Peyer's patch (tissue), 4 donors: ENCODE measurements at places on chromosomes 3 and 15. TPM values are rescaled to one million over a fixed set of nuclear protein-coding genes. Genes with fewer than 3 reads are reported as not detected.

CYP19A1 gene
- total RNA-seq = 0.83 TPM

RPL29 gene
- total RNA-seq = 703 TPM

ITIH3 gene
- 3.6 TPM for total RNA-seq

- no peak for DNase-seq
- H3K4me1 ChIP-seq = peaks cover 32% of the 10 kb centered on the region
- no peaks in the 10 kb centered on the region for H3K27me3 ChIP-seq
- H3K4me3 ChIP-seq = no peak overlapping the region
- H3K27ac ChIP-seq = no peak overlapping the region
Measured at GRCh38 chr3:12932754-12933153, 91.4 kb upstream of the RPL32 start.

- H3K36me3 ChIP-seq = no peaks in the 10 kb centered on the region
- no peaks in the 10 kb centered on the region for H3K27me3 ChIP-seq
- no peaks in the 10 kb centered on the region for H3K4me1 ChIP-seq
- DNase-seq = no peak
- H3K4me3 ChIP-seq = no peak overlapping the region
Measured at GRCh38 chr3:171206283-171206682, 179.8 kb upstream of the SLC2A2 start.

DNA sequence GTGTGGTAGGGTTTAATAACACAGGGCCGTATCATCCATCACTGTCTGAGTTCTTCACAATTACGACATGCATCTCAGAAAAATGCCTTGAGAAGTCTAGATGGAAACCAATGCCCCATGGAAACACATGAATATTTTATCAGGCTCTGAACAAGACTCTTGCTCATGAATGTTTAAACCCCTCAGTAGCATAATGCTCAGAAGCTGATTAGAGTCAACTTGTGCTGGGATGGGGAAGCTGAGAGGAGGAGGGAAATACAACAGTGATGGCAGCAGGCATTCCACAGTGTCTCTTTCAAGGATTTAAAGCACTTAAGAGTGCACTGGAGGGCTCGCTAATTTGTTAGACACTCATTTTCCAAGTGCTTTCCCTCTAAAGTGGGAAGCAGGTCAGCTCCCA lies 3.8 kb downstream of the GPR156 start:
- H3K27me3 ChIP-seq = no peaks in the 10 kb centered on the region
- no peaks in the 10 kb centered on the region for H3K4me1 ChIP-seq
- no peak overlapping the region for H3K27ac ChIP-seq
- H3K4me3 ChIP-seq = no peak overlapping the region

- H3K27ac ChIP-seq = no peak overlapping the region
- H3K4me1 ChIP-seq = no peaks in the 10 kb centered on the region
- DNase-seq = no peak
- H3K36me3 ChIP-seq = no peaks in the 10 kb centered on the region
Measured at GRCh38 chr15:32003558-32003957, 26.8 kb upstream of the CHRNA7 start.

- H3K27me3 ChIP-seq = no peaks in the 10 kb centered on the region
- no peaks in the 10 kb centered on the region for H3K36me3 ChIP-seq
- H3K4me1 ChIP-seq = peaks cover 13% of the 10 kb centered on the region
- DNase-seq = no peak
- H3K27ac ChIP-seq = peak overlapping the region; percentile 55
Measured at GRCh38 chr3:42052484-42053351, 38.4 kb upstream of the TRAK1 start.

DNA sequence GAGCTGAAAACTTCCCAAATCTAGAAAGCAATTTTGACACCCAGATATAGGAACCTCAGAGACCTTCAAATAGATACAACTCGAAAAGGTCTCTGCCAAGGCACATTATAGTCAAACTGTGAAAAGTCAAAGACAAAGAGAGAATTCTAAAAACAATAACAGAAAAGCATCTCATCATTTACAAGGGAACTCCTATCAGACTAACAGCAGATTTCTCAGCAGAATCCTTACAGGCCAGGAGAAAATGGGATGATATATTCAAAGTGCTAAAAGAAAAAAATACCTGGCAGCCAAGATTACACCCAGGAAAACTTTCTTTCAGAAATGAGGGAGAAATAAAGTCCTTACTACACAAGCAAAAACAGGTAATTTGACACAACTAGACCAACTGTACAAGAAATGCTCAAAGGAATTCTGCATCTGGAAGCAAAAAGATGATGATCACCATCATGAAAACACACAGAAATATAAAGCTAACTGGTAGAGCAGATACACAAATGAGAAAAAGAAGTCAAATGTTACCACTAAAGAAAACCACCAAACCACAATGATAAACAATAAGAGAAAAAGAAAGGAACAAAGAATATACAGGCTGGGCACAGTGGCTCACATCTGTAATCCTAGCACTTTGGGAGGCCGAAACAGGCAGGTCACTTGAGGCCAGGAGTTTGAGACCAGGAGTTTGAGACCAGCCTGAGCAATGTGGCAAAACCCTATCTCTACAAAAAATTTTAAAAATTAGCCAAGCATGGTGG lies 50.4 kb downstream of the ADAM10 start:
- no peak overlapping the region for H3K4me3 ChIP-seq
- no peak for DNase-seq
- no peaks in the 10 kb centered on the region for H3K27me3 ChIP-seq
- no peak overlapping the region for H3K27ac ChIP-seq

- H3K36me3 ChIP-seq = no peaks in the 10 kb centered on the region
- no peaks in the 10 kb centered on the region for H3K27me3 ChIP-seq
- no peak for DNase-seq
- no peak overlapping the region for H3K4me3 ChIP-seq
- H3K27ac ChIP-seq = no peak overlapping the region
- H3K4me1 ChIP-seq = peaks cover 10% of the 10 kb centered on the region
Measured at GRCh38 chr3:50369012-50369670, 9.8 kb upstream of the TMEM115 start.

GRCh38 chr3:57309769-57310360 lies 17.4 kb upstream of the ASB14 start:
- no peaks in the 10 kb centered on the region for H3K36me3 ChIP-seq
- no peaks in the 10 kb centered on the region for H3K27me3 ChIP-seq
- no peak overlapping the region for H3K27ac ChIP-seq
- no peak overlapping the region for H3K4me3 ChIP-seq
- H3K4me1 ChIP-seq = no peaks in the 10 kb centered on the region

- no peak overlapping the region for H3K4me3 ChIP-seq
- no peaks in the 10 kb centered on the region for H3K27me3 ChIP-seq
- no peak for DNase-seq
- no peaks in the 10 kb centered on the region for H3K36me3 ChIP-seq
Measured at GRCh38 chr3:87335931-87336330, 59.5 kb upstream of the POU1F1 start.

DNA sequence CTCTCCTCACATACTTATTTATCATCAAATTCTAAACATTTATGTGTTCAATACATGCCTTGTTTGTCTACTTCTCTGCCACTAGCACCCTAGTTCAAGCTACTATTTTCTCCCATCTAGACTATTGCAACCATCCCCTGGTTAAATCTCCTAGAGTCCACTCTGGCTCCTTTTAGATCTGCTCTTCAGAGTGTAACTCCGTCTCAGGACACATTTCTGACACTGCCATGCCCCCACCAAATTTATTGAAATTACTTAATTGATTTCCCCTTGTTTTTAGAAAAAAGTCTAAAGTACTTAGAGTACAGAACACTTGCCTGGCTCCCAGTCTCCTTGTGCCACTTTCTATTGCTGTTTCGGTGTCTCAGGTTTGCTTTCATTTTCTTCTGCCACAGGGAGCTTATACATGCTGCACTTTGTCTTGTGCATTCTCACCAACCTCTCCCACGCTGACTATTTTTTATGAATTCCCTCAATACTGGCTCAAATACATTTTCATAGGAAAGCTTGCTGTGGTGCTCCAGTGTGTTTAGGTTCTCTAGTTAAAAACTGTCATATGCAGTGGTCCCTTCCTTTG lies 792.3 kb downstream of the DIPK2A start:
- no peaks in the 10 kb centered on the region for H3K4me1 ChIP-seq
- H3K27me3 ChIP-seq = no peaks in the 10 kb centered on the region
- no peak for DNase-seq
- H3K27ac ChIP-seq = no peak overlapping the region

- H3K27me3 ChIP-seq = no peaks in the 10 kb centered on the region
- H3K36me3 ChIP-seq = no peaks in the 10 kb centered on the region
- H3K4me3 ChIP-seq = no peak overlapping the region
- no peak for DNase-seq
Measured at GRCh38 chr15:87747087-87747486, 509.5 kb downstream of the NTRK3 start.

GRCh38 chr3:108091498-108092250 lies 843 bp upstream of the CD47 start:
- no peaks in the 10 kb centered on the region for H3K36me3 ChIP-seq
- peaks cover 15% of the 10 kb centered on the region for H3K4me1 ChIP-seq
- H3K27me3 ChIP-seq = no peaks in the 10 kb centered on the region
- H3K27ac ChIP-seq = peak overlapping the region; percentile 100
- H3K4me3 ChIP-seq = peak overlapping the region; percentile 95
- no peak for DNase-seq

- no peak overlapping the region for H3K4me3 ChIP-seq
- no peaks in the 10 kb centered on the region for H3K4me1 ChIP-seq
- no peak for DNase-seq
- no peaks in the 10 kb centered on the region for H3K36me3 ChIP-seq
- H3K27ac ChIP-seq = no peak overlapping the region
- no peaks in the 10 kb centered on the region for H3K27me3 ChIP-seq
Measured at GRCh38 chr3:100798012-100798411, 88.7 kb downstream of the TFG start.

DNA sequence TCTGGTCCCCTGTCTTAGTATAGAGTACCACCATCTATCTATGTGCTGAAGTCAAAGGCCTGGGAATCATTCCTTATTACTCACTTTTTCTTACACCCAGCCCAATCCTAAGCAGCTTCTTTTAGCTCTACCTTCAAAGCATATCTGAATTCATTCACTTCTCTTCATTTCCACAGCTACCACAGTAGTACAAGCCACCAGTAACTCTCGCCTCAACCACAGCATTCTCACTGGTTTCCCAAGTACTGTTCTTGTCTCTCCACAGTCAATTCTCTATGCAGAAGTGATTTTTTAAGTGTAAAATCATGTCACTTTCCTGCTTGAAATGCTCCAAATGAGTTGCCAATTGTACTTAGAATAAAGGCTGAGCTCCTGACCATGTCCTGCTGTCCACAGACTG lies 401.7 kb downstream of the OXSM start:
- H3K27ac ChIP-seq = no peak overlapping the region
- no peaks in the 10 kb centered on the region for H3K27me3 ChIP-seq
- no peak for DNase-seq
- H3K4me3 ChIP-seq = no peak overlapping the region
- no peaks in the 10 kb centered on the region for H3K4me1 ChIP-seq

GRCh38 chr3:127547761-127548605 lies 42.5 kb downstream of the TPRA1 start:
- DNase-seq = peak; percentile 77
- peaks cover 17% of the 10 kb centered on the region for H3K4me1 ChIP-seq
- H3K27me3 ChIP-seq = no peaks in the 10 kb centered on the region
- H3K27ac ChIP-seq = peak overlapping the region; percentile 23

- no peak overlapping the region for H3K4me3 ChIP-seq
- H3K27ac ChIP-seq = no peak overlapping the region
- H3K27me3 ChIP-seq = no peaks in the 10 kb centered on the region
Measured at GRCh38 chr3:72317491-72317890, 530.8 kb downstream of the SHQ1 start.

- H3K4me1 ChIP-seq = no peaks in the 10 kb centered on the region
- no peaks in the 10 kb centered on the region for H3K27me3 ChIP-seq
- no peak overlapping the region for H3K27ac ChIP-seq
- peaks cover 91% of the 10 kb centered on the region for H3K36me3 ChIP-seq
- H3K4me3 ChIP-seq = no peak overlapping the region
Measured at GRCh38 chr3:128623762-128624176, 26.8 kb downstream of the RPN1 start.
